Dermis blood vessel endothelial cell (primary cell): ENCODE measurements at places on chromosomes 13 and 19. TPM values are rescaled to one million over a fixed set of nuclear protein-coding genes. Genes with fewer than 3 reads are reported as not detected.

BCKDHA gene
- 36.9 and 69.8 TPM in 2 replicates for total RNA-seq

GPATCH1 gene
- total RNA-seq = 4.8 and 5.9 TPM in 2 replicates

TINCR gene
- total RNA-seq = under 0.01 TPM in 1 of 2 replicates, not detected in the other

OR4F17 gene
- total RNA-seq = not detected in 2 replicates

CLEC17A gene
- not detected in 2 replicates for total RNA-seq

TYROBP gene
- total RNA-seq = not detected in 2 replicates

PSG2 gene
- total RNA-seq = not detected in 2 replicates

C1QTNF9B gene
- total RNA-seq = not detected in 2 replicates

PRR19 gene
- 0.84 and 1.2 TPM in 2 replicates for total RNA-seq

DLL3 gene
- total RNA-seq = 0.17 and 0.28 TPM in 2 replicates

HSH2D gene
- total RNA-seq = 0.05 TPM in 1 of 2 replicates, not detected in the other

ZNF473 gene
- total RNA-seq = 6.9 and 12.3 TPM in 2 replicates

CLDND2 gene
- not detected in 2 replicates for total RNA-seq

WBP4 gene
- total RNA-seq = 9.1 and 9.5 TPM in 2 replicates

GRIK5 gene
- 0.05 and 0.17 TPM in 2 replicates for total RNA-seq

KLF1 gene
- total RNA-seq = 0.17 TPM in 1 of 2 replicates, not detected in the other

ATP4B gene
- total RNA-seq = not detected in 2 replicates

MATK gene
- 0.19 and 0.34 TPM in 2 replicates for total RNA-seq

ZNF345 gene
- 4.0 and 7.7 TPM in 2 replicates for total RNA-seq

FOSB gene
- 0.65 and 23.8 TPM in 2 replicates for total RNA-seq

EPS8L1 gene
- total RNA-seq = 12.6 and 15.6 TPM in 2 replicates

PCP2 gene
- total RNA-seq = not detected in 2 replicates

GPR12 gene
- total RNA-seq = not detected in 2 replicates

TGFB1 gene
- total RNA-seq = 19.4 and 74.5 TPM in 2 replicates

KDM4B gene
- 13.4 and 20.2 TPM in 2 replicates for total RNA-seq

CPAMD8 gene
- total RNA-seq = 2.0 and 3.7 TPM in 2 replicates

LGALS14 gene
- total RNA-seq = not detected in 2 replicates

ADM5 gene
- total RNA-seq = 0.70 and 1.5 TPM in 2 replicates

TMEM38A gene
- total RNA-seq = 2.0 and 2.7 TPM in 2 replicates

NALCN gene
- total RNA-seq = 12.9 TPM in 2 replicates

ZNF491 gene
- total RNA-seq = 1.5 and 1.6 TPM in 2 replicates

KLHL1 gene
- total RNA-seq = not detected in 2 replicates

KLK2 gene
- 0.14 TPM in 1 of 2 replicates, not detected in the other for total RNA-seq

IGFL3 gene
- not detected in 2 replicates for total RNA-seq

PPM1N gene
- total RNA-seq = 0.60 and 1.5 TPM in 2 replicates

CEACAM7 gene
- 0.17 TPM in 1 of 2 replicates, not detected in the other for total RNA-seq

ARRDC2 gene
- 68.7 and 107 TPM in 2 replicates for total RNA-seq

GTPBP3 gene
- 12.3 and 14.1 TPM in 2 replicates for total RNA-seq

TPTE2 gene
- not detected in 2 replicates for total RNA-seq

FAM187B gene
- total RNA-seq = not detected in 2 replicates

FBN3 gene
- total RNA-seq = 0.05 TPM in 1 of 2 replicates, not detected in the other

KLK14 gene
- not detected in 2 replicates for total RNA-seq

VSIG10L gene
- 0.09 and 0.17 TPM in 2 replicates for total RNA-seq

MUC16 gene
- total RNA-seq = under 0.01 TPM in 1 of 2 replicates, not detected in the other

C19orf67 gene
- total RNA-seq = not detected in 2 replicates

TRIM28 gene
- total RNA-seq = 259 and 492 TPM in 2 replicates

GNG8 gene
- not detected in 2 replicates for total RNA-seq

CGB1 gene
- total RNA-seq = not detected in 2 replicates

ACTMAP gene
- total RNA-seq = 1.0 and 2.0 TPM in 2 replicates
